Naive thymus-derived CD4-positive, alpha-beta T cell (primary cell): ENCODE measurements at places on chromosomes 12 and 14. TPM values are rescaled to one million over a fixed set of nuclear protein-coding genes. Genes with fewer than 3 reads are reported as not detected.
A peak's percentile ranks its signal among the peaks of the same experiment; 100 is the strongest.

GRCh38 chr12:28698553-28698952 lies 450.5 kb upstream of the FAR2 start:
- no peaks in the 10 kb centered on the region for H3K4me1 ChIP-seq
- no peak for DNase-seq
- no peak overlapping the region for H3K4me3 ChIP-seq
- no peak overlapping the region for H3K27ac ChIP-seq

The ADCY4 gene
- 0.25 TPM for polyA plus RNA-seq

DNA sequence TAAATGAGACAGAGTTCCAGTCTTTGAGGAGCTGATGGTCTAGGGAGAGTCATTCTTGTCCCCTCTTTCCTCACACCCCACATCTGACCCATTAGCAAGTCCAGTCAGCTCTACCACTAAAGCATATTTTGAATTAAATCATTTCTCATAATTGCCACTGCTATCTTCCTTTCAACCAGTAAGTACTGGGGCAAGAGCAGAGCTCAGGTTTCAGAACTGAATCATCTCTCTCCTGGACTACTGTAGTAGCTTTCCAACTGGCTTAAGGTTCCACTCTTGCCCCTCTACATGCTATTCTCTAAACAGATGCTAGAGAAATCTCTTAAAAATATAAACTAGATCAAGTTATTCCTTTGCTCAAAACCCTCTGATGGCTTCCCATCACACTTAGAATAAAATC lies 218.3 kb downstream of the TTC6 start:
- H3K27me3 ChIP-seq: no peaks in the 10 kb centered on the region
- no peak for DNase-seq
- no peak overlapping the region for H3K27ac ChIP-seq
- H3K4me3 ChIP-seq: no peak overlapping the region
- no peaks in the 10 kb centered on the region for H3K36me3 ChIP-seq

- peak within 1 kb of the TSS; percentile 80 for H3K4me3 ChIP-seq
- no peaks in the 10 kb centered on the region for H3K27me3 ChIP-seq
Measured at GRCh38 chr12:66169221-66170170, at the start of gene TMBIM4. Gene TMBIM4 (minus strand): TSS chr12:66169996. CDS start chr12:66169951, 45 bp downstream.
